ENCODE measurements at places on chromosomes 5 and 9.
A peak's percentile ranks its signal among the peaks of the same experiment; 100 is the strongest.

DNA sequence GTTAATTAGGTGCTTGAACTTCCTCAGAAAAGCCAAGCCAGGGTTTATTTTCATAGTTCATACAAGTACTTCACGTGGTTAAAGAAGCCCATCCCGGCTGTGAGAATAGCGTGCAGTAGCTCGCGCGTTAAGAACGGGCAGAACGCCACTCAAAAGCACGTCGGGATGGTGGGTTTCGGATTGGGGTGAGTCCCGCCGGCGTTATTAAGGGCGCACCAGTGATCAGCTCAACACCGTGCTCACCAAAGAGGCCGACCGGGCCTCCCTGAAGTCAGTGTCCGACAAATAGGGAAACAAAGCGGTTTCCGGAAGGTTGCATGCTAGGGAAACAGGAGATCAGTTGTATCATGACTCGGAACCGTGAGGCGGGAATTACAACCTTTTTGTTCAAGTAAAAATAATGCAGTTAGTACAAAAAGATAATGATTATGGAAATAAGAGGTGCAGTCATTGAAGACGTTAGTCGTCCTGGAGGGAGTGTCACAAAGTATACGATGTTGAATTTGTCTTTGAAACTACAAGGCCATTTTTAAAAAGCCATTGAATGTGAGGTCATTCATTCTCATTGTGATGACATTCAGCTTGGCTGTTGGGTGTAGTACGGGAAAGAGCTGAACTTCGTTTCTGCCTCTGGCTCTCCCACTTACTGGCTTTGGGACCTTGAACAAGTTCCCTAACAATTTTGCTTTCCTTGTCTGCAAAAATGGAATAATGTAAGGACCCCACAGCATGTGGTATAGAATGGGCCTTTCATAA, 992 bp downstream of the SETD9 start:
- peak; percentile 47 for DNase-seq

GRCh38 chr5:63860379-63860778, 101.9 kb downstream of the HTR1A start:
- DNase-seq = no peak

- no peak for DNase-seq
Measured at GRCh38 chr5:158755986-158756385, 343.7 kb downstream of the EBF1 start.

DNA sequence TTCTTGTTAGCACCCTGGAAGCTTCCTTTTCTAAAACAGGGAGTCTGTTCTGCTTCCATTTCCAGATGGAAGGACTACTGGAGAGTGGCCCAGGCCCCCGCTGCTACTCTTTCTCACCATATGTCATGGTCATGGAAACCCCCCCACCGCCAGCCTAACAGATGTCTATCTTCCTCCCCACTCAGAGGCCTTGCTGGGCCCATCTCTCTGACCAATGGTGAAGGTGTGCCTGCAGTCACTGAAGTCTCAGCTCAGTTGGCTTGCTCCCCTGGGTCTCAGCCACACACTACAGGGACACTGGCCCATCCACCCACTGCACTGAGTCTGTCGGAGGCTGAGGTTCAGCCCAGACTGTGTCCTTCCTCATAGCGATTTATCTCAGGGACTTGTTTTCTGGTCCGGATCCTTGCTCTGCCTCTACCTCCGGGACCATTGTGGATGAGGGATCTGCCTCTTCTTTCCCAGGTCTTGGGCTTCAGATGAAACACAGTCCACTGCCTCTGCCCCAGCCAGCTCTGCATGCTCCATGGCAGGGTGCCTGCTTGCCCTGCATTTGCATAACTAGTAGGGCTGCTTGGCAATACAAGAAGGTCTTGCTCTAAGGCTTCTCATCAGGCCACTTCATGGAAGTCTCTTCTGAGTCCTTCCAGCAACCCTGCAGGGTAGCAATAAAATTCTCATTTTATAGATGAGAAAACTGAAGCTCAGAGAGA, 30.8 kb downstream of the GALNT12 start:
- DNase-seq = no peak

DNA sequence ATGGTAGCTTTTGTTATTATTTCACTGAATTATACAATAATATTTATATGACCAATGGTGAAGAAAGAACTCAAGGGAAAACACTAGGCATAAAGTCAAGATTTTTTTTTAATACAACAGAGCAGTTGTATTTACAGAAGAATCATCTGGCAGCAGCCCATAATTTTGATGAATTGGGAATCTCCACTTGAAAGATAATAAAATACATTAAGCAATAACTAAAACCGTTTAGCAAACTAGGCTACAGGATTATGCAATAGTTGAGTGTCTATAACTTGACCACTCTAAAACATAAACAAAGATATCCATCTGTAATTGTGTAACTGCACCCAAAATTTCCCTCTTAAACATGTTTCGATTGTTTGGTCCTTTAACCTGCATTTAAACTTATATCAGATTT, 80.8 kb downstream of the SNCAIP start:
- DNase-seq = peak; percentile 53

DNA sequence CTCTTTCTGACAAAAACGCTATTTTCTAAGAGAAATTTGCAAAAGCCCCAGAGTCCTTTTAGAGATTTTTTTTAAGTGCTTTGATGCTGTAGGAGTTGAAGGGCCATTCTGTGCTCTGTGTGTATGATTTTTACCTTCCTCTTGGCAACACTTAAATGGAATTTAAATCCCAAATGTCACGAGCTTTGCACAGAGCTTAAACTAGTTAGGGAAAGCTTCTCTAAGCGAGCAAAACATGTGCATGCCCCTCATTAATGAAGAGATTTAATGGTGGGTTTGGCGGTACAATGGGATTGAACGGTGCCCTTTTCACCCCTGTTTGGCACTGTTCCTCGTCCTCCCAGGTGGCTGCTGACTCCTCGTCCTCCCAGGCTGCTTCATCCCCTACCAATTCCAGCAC, 220.7 kb downstream of the DRD1 start:
- DNase-seq = no peak

DNA sequence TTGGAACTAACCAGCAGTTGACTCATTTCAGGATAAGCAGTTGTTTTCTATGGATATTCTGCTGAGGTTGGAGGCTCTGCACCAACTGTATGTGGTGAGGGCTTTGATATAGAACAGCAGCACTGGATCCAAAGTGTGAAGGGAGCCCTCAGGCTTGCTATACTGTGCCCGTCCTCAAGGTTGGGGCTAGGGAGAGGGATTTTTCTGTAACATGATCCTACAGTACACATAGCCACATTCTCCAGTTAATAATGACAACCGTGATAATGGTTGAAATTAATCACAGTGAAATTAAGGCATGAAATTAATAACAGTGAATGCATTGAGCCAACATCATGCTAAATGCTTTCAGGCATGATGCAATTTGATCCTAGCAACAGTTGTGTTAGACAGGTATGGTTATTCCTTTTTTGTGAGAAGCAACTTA, 36.7 kb downstream of the ARHGAP26 start:
- no peak for DNase-seq

GRCh38 chr5:132086277-132086794, 12.7 kb downstream of the CSF2 start:
- DNase-seq = peak; percentile 95

DNA sequence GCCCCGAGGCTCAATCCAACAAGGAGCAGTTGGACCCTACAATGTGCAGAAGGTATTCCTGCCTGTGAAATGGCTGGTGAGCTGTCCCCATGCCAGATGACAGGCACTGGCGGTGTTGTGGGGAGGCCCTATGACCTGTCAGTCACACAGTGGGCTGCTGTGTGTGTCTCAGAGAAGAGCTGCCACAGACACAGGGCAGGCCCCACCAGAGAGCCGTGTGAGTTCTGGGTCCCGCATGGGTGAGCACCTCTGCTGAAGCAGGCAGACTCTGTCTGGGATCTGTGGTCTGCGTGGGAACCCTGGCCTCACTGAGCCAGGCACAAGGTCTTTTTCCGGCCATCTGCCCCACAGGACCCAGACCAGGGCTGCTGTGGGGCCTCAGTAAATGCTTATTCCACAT, 37.3 kb upstream of the PITX1 start:
- no peak for DNase-seq

DNA sequence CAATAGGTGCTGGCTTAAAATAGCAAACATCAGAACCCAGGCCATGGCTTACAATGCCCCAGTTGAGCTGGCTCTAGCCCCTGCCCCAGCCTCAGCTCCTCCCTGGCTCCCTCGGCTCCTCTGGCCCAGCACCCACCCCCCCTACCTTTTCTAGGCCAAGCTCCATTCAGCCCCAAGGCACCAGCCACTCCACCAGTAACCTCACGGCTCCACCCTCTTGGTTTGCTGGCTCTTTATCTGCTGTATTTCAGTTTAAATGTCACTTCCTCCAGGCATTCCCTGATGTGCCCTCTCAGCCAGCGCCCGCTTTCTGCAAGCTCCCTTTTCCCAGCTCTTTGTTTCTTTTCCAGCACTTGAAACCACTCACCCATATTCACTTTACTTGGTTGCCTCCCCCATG, 10.6 kb downstream of the C1QTNF2 start:
- DNase-seq = no peak

DNA sequence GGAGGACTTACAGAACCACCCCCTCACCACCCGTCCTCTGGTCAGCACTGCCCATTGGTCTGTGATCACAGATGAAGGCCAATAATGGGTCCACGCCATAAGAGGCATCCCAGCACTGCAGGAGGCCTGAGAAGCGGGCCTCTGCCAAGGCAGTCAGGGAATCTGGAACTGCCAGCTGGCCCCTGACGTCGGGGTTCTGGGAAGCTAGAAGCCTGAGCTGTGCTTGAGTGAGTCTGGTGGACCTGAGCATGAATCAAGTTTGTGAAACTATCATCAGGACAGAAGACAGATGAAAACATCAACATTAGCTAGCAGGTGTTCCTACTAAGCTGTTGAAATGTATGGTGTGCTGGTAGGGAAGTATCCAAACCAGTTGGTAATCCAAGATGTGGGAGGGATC, 7.8 kb downstream of the ANGPTL2 start:
- no peak for DNase-seq

DNA sequence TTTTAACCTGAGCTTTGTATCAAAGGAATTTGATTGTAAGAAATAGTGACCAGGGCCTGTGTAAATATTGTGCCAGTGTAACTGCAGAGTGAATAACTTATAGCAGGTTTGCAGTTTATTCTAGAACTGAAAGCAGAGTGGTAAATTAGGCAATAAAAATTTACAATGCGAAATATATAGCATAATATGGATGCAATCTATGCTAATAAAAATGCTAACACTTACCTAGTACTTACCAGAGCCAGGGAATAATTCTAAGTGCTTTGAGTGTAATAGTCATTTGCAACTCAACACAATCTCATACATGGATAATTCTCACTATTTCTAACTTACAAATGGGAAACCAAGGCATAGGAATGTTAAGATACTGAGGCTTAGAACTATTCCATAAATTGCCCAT, 303.4 kb downstream of the ISL1 start:
- DNase-seq = no peak
